ENCODE measurements at places on chromosomes 16 and 17. TPM values are rescaled to one million over a fixed set of nuclear protein-coding genes. Genes with fewer than 3 reads are reported as not detected.

DNA sequence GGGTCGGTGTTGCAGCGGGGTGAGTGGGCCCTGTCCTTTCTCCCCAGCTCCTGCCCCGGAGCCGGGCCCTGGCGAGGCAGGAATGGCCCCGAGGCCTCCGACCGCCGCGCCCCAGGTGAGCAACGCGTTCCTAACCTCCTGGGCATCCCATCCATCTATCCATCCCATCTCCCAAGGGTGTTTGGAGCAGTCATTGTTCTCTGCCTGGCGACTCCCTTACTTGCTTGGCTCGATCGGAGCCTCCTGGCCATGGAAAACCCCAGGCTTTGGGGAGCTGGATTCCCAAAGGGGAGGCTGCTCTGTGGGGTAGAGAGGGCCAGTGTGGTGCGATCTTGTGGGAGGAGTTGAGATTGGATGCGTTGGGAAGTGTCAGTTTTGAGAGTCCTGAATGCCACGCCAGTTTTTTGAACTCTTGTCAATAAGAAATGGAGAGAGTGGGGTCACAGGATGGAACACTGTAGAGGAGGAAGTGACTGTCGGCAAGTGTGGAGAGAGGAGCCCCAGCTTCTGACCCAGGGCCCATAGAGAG is 684 bp downstream of the ZFP90 start:
- DNase-seq: peak; percentile 38

The ITGAD gene
- not detected for polyA plus RNA-seq

DNA sequence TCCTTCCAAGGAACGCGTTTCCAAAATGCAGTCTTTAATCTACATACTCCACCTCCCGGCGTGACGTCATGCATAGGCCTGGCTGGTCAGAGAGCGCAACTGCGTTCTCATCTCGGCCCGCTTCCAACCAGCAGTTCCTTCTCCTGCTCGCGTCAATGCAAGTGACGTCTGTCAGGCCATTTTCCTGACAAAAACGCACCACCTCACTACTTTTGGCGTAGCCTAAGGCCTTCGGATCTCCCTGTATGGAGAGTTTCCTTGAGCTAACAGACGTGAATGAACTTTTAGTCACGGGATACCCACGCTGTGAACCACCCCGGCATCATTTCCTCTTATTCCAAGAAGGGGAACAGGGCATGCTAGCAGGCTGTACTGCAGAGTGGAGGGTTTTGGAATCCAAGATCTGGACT is 25.0 kb downstream of the TEX14 start:
- DNase-seq: peak; percentile 63

DNA sequence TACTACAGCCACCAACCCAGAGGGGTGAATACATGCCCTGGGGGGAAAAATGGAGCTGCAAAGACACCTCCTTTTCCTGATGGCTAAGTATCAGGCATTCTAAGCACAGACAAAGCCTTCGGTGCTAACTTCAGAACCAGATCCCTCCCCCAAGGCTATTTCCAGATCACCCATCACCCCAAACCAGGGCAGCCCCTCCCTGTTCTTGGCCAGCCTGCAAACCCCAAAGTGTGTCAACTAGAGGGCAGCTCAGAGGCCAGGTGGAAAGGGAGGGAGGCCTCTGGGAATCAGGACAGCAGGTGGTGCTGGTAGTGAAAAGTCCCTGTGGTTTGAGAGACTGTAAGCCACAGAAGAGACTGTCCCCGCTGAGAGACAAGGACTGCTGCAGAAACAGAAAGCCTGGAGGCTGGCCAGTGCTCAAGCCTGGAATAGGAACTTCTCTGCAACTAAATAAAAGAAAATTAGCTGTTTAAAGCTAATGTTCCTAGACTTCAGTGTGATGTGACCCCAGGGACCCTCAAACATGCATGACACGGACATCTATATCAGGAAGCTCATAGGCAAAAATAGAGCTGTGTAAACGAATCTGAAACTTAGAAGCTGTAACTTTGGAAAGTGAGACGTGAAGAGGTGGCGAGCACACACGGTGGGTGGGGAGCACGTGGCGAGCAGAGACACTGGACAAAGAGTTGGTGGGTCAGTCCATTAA is 9.1 kb downstream of the TUBG1 start:
- DNase-seq: no peak

DNA sequence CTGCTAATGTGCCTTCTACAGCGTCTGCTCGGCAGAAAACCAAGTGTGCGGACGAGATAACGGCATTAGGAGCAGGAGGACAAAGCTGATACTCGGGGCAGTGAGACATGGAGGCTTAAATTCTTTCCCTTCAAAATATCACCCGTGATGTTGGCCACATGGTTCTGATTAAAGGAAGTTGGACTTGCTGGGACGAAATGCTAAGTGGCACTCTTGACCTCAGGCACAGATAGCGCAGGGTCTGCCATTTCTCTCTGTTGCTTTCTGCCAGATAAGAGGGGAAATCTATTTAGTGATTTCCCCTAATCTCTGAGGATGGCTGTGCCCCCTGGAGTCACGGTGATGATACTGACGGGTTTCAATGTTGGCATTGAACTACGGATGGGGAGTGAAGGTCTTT is 509.6 kb upstream of the EEF2KMT start:
- no peak for DNase-seq

GRCh38 chr16:1045310-1045992 is 27.1 kb upstream of the SSTR5 start:
- no peak for DNase-seq

The C16orf54 gene
- polyA plus RNA-seq: 0.39 TPM

DNA sequence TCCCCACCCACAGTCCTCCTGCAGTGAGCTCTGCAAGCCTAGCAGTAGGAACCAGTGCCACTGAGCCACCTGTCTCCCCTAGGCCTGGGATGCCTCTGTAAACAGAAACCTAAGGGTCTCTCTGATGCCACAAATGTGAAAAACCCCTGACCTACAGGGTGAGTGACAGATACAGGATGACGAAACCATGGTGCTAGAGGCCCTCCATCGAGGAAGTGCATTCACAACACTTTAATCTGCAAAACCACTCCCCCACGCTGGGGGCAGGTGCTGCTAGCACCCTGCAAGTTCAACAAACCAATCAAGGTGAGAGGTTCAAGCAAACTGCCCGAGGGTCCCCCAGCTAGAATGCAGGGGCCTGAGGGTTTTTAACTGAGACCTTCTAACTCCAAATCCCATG is 59.5 kb downstream of the CDYL2 start:
- no peak for DNase-seq

GRCh38 chr16:51510416-51510815 is 359.3 kb upstream of the SALL1 start:
- DNase-seq: no peak

DNA sequence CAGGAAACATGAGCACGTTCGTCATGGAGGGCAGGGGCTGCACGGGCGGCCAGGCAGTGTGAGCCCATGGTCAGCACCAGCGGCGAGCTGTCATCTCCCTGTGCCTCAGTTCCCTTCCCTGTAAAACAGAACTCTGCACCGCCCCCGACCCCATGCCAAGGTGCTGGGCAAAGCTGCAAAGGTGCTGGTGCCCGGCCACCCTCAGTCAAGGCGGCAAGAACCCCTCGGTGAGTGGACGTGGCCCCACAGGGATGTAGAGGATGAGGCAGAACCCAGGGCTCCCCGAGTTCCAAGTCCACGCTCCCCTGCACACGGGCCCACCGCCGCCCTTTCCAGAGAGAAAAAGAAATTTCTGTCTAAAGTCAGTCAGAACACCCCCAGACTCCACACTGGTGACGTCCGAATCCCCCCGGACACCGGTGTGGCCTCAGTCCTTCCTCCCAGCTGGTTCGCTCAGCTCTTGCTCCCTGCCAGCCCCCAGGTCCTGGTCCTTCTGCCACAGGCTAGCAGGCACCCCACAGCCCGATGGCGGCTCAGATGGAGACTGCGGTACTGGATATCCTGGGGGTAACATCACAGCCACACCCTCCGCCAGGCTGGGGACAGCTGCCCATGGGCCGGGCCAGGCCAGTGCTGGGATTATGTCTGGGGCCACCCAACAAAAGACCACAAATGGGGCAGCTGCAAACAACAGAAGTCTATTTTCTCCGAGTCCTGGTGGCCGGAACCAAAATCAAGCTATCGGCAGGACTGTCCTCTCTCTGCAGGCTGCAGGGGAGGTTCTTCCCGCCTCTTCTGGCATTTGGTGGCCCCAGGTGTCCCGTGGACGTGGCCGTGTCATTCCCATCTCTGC is 14.4 kb upstream of the BAHCC1 start:
- DNase-seq: peak; percentile 52

DNA sequence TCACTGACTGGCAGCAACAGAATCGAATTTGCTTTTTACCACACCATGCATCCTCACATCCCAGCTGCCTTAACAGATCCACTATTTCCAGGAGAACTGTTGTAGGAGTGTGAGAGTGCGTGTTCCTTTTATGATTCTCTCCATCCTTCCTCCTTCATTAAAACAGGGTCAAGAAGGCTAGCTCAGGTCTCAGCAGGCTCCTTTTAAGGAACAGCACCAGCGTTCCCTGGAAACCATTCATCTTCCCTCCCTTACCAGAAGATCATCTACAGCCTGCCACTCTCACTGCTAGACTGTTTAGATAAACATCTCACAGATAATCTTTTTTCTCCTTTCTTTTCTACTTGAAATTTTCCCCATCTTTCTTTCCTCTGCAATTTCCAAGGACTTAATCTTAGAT is 1531.9 kb upstream of the CDH8 start:
- no peak for DNase-seq

The SCNN1B gene
- polyA plus RNA-seq: 62.9 TPM

GRCh38 chr16:88290850-88291830 is 91.6 kb upstream of the ZNF469 start:
- no peak for DNase-seq

DNA sequence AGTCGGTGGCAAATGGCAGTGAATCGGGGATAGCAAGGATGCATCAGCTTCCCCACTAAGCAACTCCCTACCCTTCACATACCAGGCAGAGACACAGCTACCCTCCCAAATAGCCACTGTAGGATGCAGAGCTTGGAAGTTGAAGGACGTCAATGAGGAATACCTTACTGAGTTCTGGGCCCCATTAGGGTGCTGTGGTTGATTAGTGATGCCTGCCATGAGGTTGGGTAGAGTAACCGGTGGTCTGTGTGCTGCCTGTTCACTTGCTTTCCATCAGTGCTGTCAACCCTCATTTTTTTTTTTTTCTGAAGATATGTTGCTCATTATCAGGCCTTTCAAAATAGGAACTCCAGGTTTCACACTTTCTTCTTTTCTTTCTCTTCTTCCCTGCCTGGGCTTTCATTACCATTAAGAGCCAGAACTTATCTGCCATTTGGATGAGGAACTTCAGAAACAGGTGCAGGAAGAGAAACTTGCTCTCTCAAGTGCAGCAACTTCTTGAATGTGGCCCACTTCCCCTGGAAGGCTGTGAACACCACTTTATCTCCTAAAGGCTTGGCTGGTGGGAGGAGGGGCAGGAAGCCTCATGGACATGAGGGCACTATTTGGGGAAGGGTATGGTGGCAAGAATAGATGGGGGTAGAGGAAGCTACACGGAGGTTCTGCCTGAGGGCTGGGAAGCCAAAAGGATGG is 183.5 kb downstream of the NTN1 start:
- DNase-seq: no peak

The MILR1 gene
- polyA plus RNA-seq: 2.2 TPM

DNA sequence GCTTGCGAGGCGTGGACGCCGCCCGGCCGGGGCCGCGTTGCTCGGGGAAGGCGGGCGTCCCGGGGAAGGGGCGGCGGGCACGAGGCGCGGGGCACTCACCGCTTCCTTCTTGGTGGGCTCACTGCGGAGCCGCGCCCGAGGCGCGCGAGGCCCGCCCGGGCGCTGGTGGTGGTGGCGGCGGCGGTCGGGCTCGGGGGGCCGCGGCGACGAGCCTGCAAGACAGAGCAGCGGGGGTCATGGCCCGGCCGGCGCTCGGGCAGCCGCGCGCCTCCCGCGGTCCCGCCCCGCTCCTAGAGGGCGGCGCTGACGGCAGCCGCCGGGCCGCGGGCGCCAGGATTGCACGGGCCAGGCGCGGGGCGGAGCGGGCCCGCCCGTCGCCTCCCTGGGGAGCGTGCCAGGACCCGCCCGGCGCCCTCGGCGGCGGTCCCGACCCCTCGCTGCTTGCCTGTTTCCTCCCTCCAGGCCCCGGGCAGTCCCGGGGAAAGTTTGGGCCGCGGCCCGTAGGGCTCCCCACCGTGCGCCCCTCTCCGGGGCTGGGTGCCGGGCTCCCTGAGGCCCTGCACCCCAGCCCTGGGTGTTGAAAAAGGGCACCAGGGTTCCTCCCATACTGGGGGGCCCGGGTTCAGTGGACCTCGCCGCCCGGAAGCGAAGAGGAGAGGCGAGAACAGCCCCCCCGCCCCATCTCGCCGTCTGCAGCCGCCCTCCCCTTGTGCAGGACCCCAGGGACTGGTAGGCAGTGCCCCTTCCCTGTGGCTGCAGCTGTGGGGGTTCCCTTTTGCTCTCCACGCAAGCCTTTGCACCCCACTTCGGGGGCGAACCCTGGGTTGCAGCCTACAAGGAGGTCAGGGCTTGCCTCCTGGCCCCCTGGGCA is at the start of gene C16orf74:
Gene C16orf74, minus strand, starts transcription at position 270 of the 871 bp plus-strand sequence. CDS start 15,879 bp downstream, outside the sequence.
- peak; percentile 64 for DNase-seq

GRCh38 chr17:62696256-62696655 is 68.8 kb downstream of the MRC2 start:
- DNase-seq: no peak

GRCh38 chr17:44110011-44110686 is 13.3 kb downstream of the HDAC5 start:
- no peak for DNase-seq

The TAC4 gene
- not detected for polyA plus RNA-seq

GRCh38 chr17:71301063-71301462 is 819.8 kb upstream of the SOX9 start:
- no peak for DNase-seq

The TSNAXIP1 gene
- polyA plus RNA-seq: 2.8 TPM

DNA sequence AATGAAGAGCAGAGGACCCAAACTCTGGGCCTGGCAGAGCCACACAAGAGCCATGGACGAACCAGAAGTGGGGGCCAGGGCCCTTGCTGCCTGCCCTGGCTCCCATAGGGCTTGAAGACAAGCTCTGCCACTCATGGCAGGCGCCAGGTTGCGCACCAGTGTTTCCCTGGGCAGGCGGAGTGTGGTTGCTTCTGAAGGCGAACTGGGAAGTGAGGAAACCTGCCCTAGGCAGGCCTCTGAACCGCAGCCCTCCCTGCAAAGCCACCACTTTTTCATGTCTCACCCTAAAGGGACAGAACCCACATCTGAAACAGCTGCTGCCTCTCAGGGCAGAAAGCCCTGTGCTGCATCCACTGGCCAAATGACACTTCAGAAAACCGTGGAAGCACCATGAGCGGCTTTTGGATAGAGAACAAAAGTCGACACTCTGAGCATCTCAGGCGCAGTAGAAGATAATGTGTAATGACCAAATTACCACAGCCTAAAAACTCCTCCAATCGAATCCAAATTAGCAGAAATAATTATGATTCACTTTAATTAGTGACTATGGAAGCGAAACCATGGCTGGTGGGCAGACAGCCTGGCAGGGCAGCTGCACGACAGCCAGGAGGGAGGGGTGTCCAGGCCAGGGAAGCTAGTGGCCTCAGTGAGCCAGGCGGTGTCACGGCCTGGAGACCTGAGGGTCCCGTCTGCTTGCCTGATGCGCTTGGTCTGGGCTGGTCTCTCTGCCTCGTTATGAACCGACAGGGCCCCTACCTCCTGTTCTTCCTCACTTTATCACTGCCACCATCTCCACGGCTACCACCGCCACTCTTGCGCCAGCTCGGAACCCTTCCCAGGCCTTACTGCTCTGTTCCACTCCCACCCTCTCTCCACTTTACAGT is 59.1 kb downstream of the PRMT7 start:
- DNase-seq: no peak

GRCh38 chr17:39244600-39245570 is 19.1 kb upstream of the STAC2 start:
- peak; percentile 86 for DNase-seq
